ENCODE measurements at places on chromosomes 6 and 20. TPM values are rescaled to one million over a fixed set of nuclear protein-coding genes. Genes with fewer than 3 reads are reported as not detected.

Gene DOP1A
- 28.0 TPM for total RNA-seq

Gene TMEM244
- total RNA-seq: not detected

Gene KCNG1
- 13.5 TPM for total RNA-seq

Gene JPH2
- 0.96 TPM for total RNA-seq

Gene SLC26A8
- total RNA-seq: not detected

Data from regular cardiac myocyte (primary cell).